ENCODE measurements at places on chromosomes 2 and 18.

GRCh38 chr2:236753606-236754270 lies 184.1 kb downstream of the ACKR3 start:
- peak; percentile 73 for DNase-seq

- no peak for DNase-seq
Observed at GRCh38 chr2:135756692-135757091, 15.0 kb downstream of the UBXN4 start.

DNA sequence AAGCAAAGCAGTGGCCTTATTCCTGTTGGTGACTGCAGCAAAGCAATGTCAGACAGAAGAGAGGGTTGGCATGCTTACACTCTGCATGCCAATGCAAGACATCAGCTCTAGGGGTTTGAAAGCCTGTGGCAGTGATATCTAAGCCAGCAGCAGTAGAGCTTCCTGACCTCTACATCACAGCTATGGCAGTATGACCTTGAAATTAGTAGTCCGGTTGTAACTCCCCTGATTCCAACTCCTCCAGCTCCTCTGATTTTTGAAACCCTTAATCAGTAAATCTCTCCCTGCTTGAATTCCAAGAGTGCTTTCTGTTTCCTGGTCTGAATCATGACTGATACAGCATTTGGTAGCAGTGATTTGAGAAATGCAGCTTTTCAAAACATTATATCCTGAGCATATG lies 60.0 kb upstream of the LRP1B start:
- DNase-seq = no peak

GRCh38 chr2:7272210-7272609 lies 355.0 kb downstream of the RNF144A start:
- DNase-seq = peak; percentile 68

GRCh38 chr18:57660961-57661360 lies 39.3 kb upstream of the NARS1 start:
- DNase-seq = no peak

GRCh38 chr2:219309278-219309677 lies at the start of gene PTPRN:
TSS of gene PTPRN (minus strand) at chr2:219309401. CDS start at chr2:219309332, 69 bp downstream.
- peak; percentile 54 for DNase-seq

- DNase-seq = no peak
Observed at GRCh38 chr2:127169066-127169660, 50.9 kb downstream of the CYP27C1 start.

DNA sequence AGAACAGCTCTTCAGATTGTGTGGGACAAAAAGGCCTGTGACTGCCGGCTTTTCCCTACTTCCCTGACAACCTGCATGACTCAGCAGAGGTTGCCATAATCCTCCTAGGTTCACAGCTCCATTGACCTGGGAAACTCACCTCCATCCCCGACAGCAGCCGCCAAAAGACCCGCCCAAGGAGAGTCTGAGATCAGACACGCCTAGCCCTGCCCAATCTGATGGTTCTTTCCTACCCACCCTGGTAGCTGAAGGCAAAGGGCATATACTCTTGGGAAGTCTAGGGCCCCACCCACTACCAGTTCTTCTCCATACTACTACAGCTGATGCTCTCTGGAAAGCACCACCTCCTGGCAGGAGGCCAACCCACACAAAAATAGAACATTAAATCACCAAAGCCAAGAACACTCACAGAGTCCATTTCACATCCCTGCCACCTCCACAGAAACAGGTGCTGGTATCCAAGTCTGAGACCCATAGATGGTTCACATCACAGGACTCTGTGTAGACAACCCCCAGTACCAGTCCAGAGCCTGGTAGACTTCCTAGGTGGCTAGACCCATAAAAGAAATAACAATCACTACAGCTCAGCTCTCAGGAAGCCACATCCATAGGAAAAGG lies 140.6 kb downstream of the NETO1 start:
- no peak for DNase-seq

DNA sequence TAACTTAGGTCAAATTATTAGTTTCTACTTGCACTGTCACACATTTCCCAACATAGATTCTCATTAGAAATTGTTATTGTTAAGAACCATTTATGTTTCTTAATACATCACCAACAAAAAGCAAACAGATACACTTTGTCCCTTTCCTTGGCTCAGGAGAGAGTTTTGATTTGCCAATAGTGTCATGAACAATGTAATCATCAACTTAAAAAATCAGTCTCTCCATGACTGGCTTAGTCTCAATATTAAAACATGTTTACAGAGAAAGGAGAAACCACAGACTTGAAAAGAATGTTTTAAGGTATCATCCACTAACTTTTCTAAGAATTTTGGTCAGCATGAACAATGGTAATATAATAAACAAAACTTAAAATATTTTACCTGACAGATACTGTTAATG lies 416.5 kb upstream of the KCNH7 start:
- no peak for DNase-seq

DNA sequence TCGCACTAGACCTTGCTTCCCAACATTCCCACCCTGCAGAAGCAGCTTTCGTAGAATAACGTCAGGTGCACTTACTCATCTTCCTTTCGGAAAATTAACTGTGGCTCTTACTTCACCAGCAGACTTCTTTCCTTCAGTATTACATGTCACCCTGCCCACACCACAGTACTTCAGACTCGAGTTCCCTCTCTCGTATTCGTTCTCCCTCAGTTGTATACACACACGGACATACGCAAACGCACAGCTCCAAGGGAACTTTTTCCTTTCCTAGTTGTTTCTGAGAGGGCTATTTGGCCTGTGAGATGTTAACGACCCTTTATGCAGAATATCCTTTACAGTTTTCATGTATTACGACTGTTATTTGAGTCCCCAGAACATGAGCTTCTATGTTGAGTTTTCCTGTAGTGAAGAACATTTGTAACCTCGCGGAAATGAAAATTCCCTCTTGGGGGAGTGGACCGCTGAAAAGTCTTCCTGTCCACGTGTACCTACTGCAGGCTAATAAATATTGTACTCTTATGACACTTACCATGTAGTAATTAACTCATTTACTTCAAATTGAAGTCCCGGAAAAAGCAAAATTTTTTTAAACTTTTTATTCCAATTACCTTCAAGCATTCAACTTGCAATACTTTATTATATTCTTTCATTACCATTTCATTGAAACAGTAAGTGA lies 908 bp downstream of the ERLEC1 start:
- DNase-seq = no peak

- no peak for DNase-seq
Observed at GRCh38 chr2:196712867-196713266, 73.4 kb downstream of the CCDC150 start.

- no peak for DNase-seq
Observed at GRCh38 chr2:46550686-46551404, 71.5 kb downstream of the TMEM247 start.

DNA sequence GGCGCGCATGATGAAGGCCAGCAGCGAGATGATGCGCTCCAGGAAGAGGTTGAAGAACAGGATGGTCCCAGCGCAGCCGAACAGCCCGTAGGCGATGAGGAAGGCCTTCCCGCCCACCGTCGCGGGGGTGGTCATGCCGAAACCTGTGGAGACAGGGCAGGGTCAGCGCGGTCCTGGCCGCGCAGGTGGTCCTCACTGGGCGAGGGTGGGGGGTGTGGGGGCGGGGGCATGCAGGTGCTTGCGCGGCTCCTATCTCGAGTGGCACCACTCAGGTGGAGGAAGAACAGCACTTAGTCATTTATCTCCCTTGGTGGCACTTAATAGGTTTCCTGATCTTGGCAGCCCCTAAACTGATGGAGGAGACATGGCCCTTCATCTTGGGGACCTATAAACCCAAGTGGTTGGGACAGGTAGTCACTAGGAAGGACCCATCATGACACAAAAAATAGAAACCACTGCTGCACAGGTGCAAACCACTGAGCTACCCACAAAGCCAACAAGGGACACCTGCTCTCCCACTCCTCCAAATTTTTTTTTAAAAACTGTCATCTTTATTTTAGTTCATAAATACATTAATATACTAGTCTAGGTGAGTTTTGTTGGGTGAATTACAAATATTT lies 118.8 kb downstream of the MSH2 start:
- DNase-seq = no peak

GRCh38 chr2:54038835-54039234 lies 68.0 kb upstream of the PSME4 start:
- no peak for DNase-seq

DNA sequence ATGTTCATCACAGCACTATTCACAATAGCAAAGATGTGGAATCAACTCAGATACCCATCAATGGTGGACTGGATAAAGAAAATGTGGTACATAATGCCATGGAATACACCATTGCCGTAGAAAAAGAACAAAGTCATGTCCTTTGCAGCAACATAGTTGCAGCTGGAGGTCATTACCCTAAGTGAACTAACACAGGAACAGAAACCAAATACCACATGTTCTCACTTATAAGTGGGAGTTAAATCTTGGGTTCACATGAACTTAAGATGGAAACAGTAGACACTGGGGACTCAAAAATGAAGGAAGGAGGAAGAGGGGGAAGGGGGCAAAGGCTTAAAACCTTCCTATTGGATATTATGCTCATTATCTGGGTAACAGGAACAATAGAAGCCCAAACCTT lies 228.1 kb upstream of the RAB6C start:
- no peak for DNase-seq

DNA sequence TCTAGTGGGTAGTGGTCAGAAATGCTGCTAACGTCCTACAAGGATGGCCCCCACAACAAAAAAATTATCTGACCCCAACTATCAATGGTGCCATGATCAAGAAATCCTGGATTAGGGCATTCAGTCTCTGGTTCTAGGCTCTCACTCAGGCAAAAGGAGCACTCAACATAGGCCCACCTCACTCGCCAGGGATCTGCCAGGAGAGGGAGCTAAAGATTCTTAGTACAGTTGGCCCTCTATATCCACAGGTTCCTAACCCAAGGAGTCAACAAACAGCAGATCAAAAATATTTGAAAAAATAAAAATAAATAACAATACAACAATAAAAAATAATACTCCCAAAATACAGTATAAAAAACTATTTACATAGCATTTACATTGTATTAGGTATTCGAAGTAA lies 10.0 kb downstream of the SLC4A5 start:
- DNase-seq = peak; percentile 15

DNA sequence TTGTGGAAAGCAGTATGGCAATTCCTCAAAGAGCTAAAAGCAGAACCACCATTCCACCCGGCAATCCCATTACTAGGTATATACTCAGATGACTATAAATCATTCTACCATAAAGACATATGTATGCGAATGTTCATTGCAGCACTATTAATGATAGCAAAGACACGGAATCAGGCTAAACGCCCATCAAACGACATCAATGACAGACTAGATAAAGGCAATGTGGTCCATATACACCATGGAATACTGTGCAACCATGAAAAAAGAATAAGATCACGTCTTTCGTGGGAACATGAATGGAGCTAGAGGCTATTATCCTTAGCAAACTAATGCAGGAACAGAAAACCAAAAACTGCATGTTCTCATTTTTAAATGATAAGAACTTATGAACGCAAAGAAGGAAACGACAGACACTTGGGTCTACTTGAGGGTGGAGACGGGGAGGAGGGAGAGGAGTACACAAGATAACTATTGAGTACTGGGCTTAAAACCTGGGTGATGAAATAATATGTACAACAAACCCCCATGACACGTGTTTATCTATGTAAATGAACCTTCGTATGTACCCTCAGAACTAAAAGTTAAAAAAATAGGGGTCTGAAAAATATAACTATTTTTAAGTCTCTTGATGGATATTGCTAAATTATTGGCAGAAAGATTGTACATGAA lies 32.0 kb upstream of the CYTIP start:
- DNase-seq = no peak

DNA sequence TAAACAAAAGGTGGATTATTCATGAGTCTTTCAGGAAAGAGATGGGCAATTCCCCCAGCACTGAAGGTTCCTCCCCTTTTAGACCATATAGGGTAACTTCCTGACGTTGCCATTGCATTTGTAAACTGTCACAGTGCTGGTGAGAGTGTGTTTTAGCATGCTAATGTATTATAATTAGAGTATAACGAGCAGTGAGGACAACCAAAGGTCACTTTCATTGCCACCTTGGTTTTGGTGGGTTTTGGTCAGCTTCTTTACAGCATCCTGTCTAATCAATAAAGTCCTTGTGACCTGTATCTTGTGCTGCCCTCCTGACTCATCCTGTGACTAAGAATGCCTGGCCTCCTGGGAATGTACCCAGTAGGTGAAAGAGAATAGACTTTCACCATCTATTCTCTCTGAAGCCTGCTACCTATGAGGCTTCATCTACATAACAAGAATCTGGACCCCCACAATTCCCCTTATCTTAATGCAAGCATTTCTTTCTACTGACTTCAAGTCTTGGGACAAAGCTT lies 148.7 kb downstream of the CABLES1 start:
- DNase-seq = no peak

- no peak for DNase-seq
Observed at GRCh38 chr18:34543356-34543755, 166.7 kb upstream of the DTNA start.

GRCh38 chr2:222982010-222982908 lies 69.7 kb upstream of the KCNE4 start:
- DNase-seq = peak; percentile 50

DNA sequence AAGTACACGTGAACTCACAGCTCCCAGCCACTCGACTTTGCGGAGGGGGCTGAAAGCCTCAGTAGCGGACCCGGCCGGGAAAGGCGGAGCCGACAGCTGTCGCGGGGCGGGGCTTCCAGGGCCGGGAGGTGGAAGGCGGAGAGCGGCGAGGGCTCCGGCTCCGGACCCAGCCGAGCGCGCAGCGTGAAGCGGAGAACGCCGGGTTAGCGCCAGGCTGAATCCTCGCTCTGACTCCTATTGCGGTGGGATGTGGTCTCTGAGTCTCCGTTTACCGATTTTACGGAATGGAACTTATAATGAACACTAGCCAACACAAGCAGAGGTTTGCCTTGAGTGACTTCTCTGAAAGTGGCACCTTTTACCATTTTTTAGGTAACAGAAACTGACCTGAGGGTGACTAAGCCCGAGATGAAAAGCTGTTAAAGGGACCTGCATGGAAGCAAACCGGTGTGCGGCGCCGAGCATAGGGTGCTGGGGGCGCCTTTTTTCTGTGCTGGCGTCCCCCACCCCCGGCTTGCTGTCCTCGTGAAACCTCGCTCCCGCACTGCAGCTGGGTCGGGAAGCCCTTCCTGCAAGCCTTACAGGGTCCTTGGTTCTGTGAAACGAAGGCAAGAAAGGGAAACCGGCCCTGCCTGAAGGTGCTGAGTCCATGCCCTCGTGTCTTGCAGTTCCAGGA lies 72.9 kb downstream of the EN1 start:
- no peak for DNase-seq

DNA sequence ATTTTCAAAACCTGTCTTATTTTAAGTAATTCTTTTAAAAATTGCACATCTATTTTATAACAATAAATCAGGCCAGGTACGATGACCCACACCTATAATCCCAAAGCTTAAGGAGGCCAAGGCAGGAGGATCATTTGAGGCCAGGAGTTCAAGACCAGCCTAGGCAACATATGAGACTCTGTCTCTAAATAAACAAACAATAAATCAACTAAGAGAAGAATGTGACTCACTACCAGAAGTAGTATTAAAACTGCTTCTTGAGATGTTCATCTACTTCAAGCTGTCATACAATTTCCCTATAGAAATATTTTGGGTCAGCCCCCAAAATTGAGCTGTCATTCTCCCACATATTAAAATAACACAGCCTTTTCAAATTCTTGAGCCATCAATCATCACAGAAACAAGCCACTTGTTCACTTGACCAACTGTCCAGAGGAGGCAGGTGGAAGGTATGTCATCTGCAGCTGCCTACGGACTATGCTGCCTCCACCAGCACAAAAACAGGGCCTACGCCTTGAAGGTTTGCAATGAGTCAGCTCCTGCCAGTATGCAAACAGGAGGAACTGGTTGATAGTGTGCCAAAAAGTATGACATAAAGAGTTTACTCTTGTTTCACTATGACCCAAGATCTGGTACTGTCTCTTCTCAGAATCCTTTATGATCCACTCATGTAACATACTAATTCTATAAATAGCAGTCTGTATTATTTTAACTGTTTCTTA lies 33.6 kb downstream of the KIDINS220 start:
- DNase-seq = no peak

- no peak for DNase-seq
Observed at GRCh38 chr2:227103583-227103982, 60.4 kb downstream of the COL4A4 start.

All from NCI-H446 (cell line).